Suppressor macrophage treated with lipopolysaccharide for 4 hours (primary cell): ENCODE measurements at places on chromosomes 6 and 20.

DNA sequence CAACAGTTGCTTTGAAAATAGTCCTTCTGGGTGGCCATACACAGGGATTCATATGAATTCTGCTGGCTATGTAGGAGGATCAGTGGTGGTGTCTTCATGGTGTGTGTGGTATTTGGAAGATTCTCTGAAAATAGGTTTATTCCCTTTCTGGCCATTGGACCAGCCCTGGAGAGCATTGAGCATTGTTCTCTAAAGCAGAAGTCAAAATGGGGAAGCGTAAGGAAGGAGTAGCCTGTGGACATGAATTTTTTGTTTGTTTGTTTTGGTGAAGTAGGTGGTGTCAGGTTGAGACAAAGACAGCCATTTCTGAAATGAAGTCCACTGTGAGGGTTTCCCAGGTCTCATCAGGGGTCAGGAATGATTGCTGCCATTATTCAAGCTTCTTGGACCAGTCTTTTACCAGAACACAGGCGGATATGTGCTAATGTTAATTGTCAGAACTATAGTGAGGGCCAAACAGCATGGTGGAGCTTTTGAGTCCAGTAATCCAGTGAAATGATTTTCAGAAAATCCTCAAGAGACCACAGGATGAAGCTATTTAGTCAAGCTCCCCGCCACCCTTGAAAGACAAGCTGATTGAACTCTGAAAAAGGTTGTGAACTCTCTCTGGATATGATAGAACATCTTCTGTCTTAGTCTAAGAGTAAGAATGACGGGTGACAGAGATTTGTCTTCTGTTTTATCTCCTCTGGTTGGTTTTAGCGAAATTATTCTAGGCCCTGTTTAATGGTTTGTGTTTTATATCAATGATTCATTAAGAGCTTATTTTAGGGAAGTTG, 60.0 kb downstream of the DNAH8 start:
- peak; percentile 59 for DNase-seq

DNA sequence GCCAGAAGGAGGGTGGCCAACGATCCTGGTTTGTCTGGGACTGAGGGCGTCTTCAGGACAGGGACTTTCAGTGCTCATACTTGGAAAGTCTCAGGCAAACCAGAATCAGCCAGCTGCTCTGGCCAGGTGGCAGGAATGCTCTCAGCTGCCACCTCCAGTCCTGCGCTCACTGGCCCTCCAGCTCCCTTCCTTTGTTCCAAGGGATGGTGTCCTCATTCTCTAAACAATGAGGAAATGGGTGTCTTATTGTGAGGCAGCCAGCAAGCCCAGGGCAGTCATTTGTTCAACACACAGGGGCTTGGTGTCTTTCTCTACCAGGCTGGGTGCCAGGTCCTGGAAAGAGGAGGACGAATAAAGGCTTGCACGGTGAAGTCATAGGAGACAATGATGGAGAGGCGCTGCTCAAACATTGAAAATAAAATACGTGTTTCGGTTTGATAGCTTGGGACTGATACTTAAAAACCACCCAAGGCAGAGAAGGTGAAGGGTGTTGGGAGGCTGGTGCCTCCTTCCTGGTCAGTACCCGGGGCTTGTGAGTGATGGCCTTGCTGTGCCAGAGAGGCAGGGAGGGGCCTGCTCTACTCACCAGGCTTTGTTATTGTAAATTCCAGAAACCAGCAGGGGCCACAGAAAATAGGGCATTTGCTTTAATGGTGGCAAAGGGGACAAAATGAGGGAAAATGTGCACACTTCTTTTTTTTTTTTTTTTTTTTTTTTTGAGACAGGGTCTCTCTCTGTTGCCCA, 11.3 kb upstream of the TMEM181 start:
- DNase-seq, result no peak

- DNase-seq, result no peak
Observed at GRCh38 chr6:119037941-119038623, 40.4 kb downstream of the FAM184A start.

GRCh38 chr20:50278684-50279531, 88.3 kb downstream of the CEBPB start:
- DNase-seq, result no peak

GRCh38 chr6:162612613-162613012, 115.0 kb downstream of the PRKN start:
- DNase-seq, result no peak

- DNase-seq, result no peak
Observed at GRCh38 chr6:155447949-155448348, 7.7 kb downstream of the NOX3 start.

- peak; percentile 40 for DNase-seq
Observed at GRCh38 chr6:34664256-34664971, 32.2 kb downstream of the ILRUN start.
